B cell (primary cell): ENCODE measurements at places on chromosomes 1 and 21.

DNA sequence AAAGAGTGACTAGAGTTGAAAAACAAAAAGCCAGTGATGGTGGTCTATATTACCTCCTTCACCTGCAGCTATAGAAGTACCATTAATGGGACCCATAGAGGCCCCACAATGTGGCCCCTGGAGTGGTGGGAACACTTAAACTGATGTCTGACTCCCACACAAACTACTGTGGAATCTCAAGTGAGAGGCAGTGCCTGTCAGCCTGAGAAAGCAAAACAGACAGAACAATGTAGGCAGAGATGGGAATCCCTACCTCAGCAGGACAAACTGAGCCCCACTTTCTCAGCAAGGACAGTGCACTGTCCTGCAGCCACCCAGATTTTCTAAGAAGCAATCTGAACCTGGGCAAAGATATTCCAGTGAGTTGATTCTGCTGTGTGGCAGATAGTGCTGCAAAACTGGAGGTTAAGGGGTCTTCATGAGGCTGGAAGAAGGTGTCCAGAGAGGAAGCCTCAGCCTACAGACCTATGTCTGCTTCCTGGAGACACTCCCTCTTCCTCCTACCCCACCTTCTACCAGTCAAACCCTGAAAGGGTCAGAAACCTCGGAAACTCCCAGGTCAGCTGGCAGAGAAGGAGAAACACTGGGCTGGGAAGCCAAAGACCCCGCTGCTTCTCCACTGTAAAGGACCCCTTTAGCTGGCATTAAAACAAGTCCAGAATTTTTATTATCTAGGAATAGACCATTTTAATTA, 228.7 kb downstream of the C1orf94 start:
- no peak for DNase-seq

DNA sequence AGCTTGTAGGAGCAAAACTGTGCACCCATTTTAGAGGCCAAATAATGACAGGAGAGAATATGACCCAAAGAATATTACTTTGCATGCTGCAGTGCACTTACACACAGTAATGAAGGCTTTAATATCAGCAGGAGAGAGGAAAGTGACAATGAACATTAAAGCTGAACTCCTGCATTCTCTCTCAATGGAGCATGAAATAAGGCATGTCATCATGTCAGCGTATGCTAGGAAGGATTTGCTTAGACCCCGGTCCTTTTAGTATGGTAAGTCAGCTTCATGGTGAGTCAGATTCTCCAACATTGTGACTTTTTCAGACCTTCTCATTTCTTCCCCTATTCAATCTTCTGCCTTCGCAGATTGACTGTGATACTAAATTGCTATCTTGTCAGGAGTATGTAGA, 210.7 kb upstream of the TMPRSS15 start:
- no peak for DNase-seq

GRCh38 chr1:115977499-115978258, 1.4 kb downstream of the SLC22A15 start:
- DNase-seq = peak; percentile 8

GRCh38 chr1:186782791-186783190, 46.0 kb upstream of the PLA2G4A start:
- DNase-seq = no peak

- no peak for DNase-seq
Observed at GRCh38 chr1:36384542-36385409, 948 bp downstream of the STK40 start.

GRCh38 chr1:12049616-12050015, 13.5 kb upstream of the TNFRSF8 start:
- no peak for DNase-seq

DNA sequence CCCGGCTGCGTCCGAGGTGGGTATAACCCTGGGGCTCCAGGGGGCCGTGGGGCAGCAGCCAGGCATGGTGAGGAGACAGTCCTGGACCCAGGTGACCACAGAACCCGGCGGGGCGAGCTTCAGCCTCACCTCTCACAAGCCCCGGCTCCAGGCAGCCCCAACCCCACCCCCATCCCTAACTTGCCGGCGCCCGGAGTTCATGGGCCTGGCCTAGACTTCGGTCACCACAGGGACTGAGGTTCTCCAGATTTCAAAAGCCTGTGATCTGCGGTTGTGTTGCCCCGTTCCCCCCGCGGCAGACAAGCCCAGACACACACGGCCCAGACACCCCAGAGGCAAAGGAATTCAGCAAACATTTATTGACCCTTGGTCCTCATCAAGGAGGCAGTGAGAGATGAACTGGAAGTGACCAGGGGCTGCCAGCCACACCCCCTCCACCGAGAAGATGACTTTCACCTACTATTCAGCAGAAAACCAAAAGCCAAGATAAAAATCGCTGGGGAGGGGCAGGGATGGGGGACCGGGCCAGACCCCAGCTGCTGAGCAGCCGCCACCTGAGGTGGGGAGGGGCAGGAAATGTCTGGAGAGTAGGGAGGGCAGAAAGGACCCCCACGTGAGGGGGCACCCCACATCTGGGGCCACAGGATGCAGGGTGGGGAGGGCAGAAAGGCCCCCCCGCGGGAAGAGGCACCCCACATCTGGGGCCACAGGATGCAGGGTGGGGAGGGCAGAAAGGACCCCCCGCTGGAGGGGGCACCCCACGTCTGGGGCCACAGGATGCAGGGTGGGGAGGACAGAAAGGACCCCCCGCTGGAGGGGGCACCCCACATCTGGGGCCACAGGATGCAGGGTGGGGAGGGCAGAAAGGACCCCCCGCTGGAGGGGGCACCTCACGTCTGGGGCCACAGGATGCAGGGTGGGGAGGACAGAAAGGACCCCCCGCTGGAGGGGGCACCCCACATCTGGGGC, 3.9 kb downstream of the HES4 start:
- DNase-seq = no peak
